Brain (organoid and tissue), 16 donors: ENCODE measurements at places on chromosomes 3 and 15.

DNA sequence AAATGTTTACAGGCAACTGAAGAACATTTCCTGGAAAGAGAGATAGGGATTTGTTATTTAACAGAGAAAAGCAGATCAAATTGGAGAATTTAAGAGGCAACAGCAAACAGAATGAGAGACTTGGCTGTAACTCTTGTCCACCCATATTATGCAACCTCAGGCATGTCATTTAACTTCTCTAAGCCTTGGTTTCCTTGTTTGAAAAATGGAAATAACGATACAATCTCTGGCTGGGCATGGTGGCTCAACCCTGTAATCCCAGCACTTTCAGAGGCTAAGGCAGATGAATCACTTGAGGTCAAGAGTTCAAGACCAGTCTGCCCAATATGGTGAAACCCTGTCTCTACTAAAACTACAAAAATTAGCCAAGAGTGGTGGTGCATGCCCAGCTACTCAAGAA, 23.7 kb downstream of the ARRDC4 start:
- DNase-seq = no peak

GRCh38 chr3:143224716-143225115, 105.1 kb downstream of the CHST2 start:
- DNase-seq = no peak

DNA sequence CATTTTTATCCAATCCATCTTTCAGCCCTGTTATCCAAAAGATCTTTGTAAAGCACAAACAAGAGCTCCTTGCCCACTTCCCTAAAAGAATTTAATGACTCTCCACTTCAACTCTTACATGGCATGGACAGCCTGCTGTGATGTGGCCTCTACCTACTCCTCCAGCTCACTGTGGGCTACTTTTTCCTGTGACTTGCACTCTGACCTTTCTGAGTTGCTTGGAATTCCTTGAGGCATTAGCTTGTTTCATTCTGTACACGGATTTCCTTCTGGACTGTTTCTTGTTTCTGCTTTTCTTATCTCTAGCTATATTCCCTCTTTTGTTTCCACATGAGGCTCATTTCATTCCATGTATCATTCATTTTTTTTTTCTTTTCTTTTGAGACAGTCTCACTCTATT, 15.2 kb downstream of the QTRT2 start:
- no peak for DNase-seq

- no peak for DNase-seq
Observed at GRCh38 chr3:117150628-117151027, 441.0 kb downstream of the TUSC7 start.

DNA sequence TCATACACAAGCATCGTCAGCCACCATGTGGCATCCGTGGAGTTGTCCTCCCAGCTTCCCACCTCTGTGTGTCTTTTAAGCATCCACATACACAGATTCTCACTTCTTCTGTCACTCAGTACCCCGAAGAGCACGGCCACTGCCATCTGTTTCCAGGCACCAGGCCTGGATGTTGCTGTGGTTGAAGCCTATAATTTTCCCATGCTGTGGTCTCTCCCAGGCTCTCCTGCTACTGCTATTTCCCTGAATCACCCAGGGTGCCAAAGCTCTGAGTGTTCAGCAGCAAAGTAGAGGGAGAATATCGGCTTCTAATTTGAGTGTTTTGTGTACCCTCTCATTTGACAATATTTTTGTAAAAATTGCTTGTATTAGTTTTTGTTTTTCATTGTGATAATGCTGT, 265.7 kb downstream of the DIPK2A start:
- DNase-seq = no peak

- no peak for DNase-seq
Observed at GRCh38 chr3:140021269-140021668, 86.3 kb downstream of the CLSTN2 start.

GRCh38 chr3:129252748-129253147, 3.3 kb downstream of the COPG1 start:
- DNase-seq = no peak

DNA sequence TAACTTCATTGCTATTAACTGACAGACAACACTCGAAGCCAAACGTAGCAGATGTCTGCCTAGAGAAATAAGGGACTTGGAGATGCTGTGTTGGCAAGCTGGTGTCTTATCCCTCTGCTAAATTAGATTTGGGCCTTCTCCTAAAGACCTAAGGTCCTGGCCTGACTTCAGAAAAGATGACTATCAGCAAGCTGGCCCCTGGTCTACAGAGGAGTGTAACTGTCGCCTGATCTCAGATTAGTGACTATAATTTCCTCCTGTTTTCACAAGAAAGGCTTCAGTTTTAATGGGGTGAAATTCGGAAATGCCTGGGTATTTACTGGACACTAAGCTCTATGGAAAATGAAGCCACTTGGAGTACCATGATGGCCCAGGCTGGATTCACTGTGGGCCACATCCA, 53.1 kb upstream of the SLC7A14 start:
- DNase-seq = peak; percentile 83

DNA sequence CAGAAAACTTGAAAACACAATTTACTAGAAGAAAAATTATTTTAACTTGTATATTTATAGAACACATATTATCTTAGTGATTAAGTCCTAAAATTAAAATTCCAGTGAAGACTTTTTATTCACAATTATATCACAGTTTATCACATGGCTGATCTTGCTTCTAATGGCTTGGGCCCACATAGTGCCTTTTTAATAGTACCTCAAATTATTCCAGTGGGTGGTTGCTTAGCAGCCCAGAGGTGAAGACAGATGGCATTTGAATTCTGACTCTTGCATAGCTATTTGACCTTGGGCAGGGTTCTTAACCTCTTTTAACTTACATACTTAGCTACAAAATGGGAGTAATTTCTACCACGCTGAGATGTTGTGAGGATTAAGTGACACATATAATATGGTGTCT, 214.7 kb upstream of the SGO1 start:
- DNase-seq = no peak

DNA sequence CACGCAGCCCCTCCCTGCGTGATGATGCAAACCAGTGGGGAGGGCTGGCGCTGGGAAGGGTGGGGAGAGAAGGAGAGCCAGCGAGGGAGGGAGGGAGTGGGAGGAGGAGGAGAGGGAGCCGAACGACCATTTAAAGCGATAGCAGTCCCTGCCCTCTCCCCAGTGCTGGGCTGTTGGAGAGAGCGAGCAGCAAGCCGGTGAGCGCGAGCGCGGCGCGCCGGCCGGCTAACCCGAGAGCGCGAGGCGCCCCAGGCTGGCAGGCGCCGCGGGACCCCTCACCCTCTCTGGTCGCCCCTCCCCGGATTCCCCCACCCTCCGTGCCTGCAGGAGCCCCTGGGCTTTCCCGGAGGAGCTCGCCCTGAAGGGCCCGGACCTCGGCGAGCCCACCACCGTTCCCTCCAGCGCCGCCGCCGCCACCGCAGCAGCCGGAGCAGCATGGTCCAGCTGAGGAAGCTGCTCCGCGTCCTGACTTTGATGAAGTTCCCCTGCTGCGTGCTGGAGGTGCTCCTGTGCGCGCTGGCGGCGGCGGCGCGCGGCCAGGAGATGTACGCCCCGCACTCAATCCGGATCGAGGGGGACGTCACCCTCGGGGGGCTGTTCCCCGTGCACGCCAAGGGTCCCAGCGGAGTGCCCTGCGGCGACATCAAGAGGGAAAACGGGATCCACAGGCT, at the start of gene GRM7:
GRM7 (plus strand) TSS at position 162 of the 671 bp plus-strand sequence.
- peak; percentile 95 for DNase-seq

- no peak for DNase-seq
Observed at GRCh38 chr3:47783673-47784072, 2.0 kb upstream of the SMARCC1 start.

DNA sequence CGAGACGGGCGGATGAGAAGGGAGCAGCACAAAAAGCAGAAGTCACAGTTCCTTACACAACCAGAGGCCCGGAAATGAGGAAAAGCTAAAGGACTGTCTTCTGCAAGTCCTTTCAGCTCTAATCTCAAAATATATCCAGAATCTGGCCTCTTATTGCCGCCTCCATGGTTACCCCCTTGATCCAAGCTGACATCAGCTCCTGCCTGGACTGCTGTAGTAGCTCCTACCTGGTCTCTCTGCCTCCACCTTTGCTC, 324.0 kb upstream of the ROPN1 start:
- DNase-seq = no peak

- DNase-seq = no peak
Observed at GRCh38 chr15:78915341-78916087, 29.3 kb downstream of the CTSH start.

- no peak for DNase-seq
Observed at GRCh38 chr15:42623951-42624350, 48.5 kb downstream of the STARD9 start.

GRCh38 chr3:14208977-14209394, 30.4 kb downstream of the LSM3 start:
- DNase-seq = no peak

GRCh38 chr15:101188637-101189408, 63.0 kb downstream of the CHSY1 start:
- DNase-seq = no peak
